Stomach (tissue), 19 donors: ENCODE measurements at places on chromosomes 12 and 14.

- no peak for DNase-seq
- no peaks in the 10 kb centered on the region for H3K36me3 ChIP-seq
- no peak overlapping the region for H3K4me3 ChIP-seq
- no peak overlapping the region for H3K27ac ChIP-seq
- H3K27me3 ChIP-seq = no peaks in the 10 kb centered on the region
These were observed 182.3 kb downstream of the GALC start for GRCh38 chr14:87810711-87811110.

GRCh38 chr12:64877363-64878004, 53.0 kb downstream of the TBC1D30 start:
- H3K36me3 ChIP-seq = peaks cover 24% of the 10 kb centered on the region
- H3K4me3 ChIP-seq = no peak overlapping the region
- no peak overlapping the region for H3K27ac ChIP-seq
- H3K27me3 ChIP-seq = no peaks in the 10 kb centered on the region
- peaks cover 6% of the 10 kb centered on the region for H3K4me1 ChIP-seq

DNA sequence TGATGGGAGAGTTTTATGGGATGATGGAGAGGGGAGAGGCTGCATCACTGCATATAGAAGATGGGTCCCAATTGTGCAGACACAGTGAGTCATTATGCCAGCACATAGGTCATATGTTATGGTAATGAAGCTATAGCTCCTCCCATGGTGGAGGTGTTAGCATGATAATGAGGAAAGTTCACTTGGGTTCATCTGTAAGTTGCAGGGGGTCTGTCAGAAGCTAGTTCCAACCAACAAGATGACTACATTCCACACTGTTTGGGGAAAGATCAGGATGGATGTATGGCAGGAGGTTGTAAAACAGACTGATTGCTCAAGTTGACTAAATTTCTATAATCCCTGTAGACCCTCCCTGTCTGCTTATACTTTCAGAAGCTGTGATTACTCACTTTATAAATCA, 561.3 kb downstream of the C12orf50 start:
- H3K4me1 ChIP-seq = no peaks in the 10 kb centered on the region
- no peaks in the 10 kb centered on the region for H3K27me3 ChIP-seq
- no peaks in the 10 kb centered on the region for H3K36me3 ChIP-seq
- DNase-seq = no peak
- no peak overlapping the region for H3K27ac ChIP-seq

GRCh38 chr12:12202105-12202504, 64.7 kb downstream of the LRP6 start:
- H3K27ac ChIP-seq = no peak overlapping the region
- H3K4me3 ChIP-seq = no peak overlapping the region
- no peak for DNase-seq
- H3K27me3 ChIP-seq = no peaks in the 10 kb centered on the region
